Activated CD8-positive, alpha-beta memory T cell treated with anti-CD3 and anti-CD28 coated beads for 24 hours (primary cell): ENCODE measurements at places on chromosomes 6 and 20.

DNA sequence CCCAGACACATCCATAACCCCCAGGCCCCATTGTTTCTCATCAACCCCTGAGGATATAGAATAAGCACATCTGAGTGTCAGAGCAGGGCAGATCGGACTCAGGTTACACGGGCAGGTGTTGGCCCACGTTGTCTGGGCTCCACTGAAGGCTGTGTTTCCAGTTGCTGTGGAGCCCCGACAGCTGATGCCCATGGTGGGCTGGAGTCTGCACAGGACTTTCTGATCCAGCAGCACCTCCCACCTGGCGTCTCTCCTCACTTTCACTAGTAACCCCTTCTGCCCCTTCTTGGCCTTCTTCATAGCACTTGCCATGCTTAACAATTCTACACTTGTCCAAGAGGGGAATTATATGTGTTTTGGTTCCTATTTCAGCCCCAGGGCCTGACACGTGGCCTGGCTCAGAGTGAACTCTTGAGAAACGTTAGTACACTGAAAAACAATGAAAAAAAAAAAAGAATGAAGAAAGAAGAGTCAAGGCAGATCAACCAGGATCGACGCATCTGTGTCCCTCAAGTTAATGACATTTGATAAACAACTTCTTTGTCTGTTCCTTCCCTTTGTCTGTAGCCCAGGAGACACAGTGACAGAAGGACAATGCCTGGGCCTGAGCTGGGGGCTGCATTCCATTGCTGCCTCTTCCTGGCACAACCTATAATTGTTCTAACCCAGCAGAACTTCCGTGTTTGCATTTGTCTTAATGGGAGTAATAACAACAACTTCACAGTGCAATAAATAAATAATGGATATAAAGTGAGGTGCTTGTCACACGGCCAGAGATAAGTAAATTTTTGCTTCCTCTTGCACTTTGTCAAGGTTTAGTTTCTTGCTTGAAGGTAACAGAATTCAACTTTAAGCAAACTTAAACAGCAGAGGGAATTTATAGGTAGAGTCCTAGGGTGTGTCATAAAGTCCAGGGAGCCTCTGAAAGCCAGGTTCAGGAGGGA lies 224.2 kb upstream of the SSTR4 start:
- DNase-seq, result no peak

GRCh38 chr6:97563529-97563928 lies 280.5 kb upstream of the MMS22L start:
- DNase-seq, result no peak

GRCh38 chr6:131635384-131636340 lies 1.4 kb upstream of the ENPP3 start:
- no peak for DNase-seq

GRCh38 chr6:133921249-133921859 lies 31.7 kb upstream of the TBPL1 start:
- DNase-seq, result peak; percentile 80

DNA sequence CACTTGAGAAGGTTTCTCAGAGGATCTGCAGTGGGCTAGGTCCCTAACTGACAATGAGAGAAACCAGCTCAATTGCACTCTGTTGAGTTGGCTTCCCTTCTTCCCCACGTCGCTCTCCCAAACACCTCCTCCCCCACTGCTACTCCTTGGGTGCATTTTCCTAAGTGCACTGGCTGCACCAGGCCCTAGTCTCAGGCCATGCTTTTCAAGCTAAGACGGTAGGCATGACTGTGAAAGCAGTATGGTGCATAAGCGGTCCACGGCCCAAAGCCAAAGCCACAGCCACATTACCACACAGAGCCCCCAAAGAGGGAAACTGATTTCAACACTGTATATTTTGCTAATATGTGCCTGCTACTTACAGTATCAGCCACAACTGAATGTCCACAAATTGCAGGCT lies 62.1 kb upstream of the RBM24 start:
- DNase-seq, result no peak

DNA sequence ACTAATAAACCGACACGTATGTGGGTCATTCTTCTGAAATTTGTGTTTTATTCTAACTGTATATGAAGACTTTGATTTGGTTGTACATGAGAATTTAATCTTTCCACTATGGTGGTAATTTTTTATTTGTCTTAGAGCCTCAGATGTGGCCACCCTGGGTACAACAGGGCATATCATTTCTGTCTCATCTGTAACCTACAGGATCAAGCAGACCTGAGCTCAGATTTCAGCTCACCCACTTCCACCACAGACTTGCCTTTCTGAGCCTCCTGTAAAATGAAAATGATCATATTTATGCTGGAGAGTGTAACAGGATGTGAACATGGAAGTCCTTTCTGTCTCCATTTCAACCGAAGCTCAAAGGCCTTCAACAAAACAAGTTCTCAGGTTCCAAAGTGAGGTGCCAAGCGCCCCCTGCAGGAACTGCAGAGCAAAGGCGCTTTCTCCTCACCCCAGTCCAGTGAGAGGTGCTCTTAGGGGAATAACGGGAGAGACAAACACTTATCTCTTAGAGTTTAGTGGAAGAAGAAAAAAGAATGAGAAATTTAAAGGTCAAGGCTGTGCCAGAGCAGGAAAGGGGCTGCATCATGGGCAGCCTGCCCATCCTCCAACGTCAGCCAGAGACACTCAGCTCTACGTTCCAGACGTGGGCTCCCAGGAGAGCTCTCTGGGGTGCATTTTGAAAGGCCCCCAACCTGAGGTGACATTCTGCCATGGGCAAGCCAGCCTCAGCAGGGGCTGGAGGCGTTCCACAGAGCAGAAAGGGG lies 23.0 kb upstream of the CD24 start:
- peak; percentile 76 for DNase-seq

GRCh38 chr6:45668705-45669104 lies 291.0 kb upstream of the SUPT3H start:
- DNase-seq, result peak; percentile 43

- DNase-seq, result peak; percentile 91
Observed at GRCh38 chr6:32970413-32971241, 2.2 kb downstream of the BRD2 start.

GRCh38 chr20:63469713-63470101 lies 2.7 kb downstream of the KCNQ2 start:
- no peak for DNase-seq

DNA sequence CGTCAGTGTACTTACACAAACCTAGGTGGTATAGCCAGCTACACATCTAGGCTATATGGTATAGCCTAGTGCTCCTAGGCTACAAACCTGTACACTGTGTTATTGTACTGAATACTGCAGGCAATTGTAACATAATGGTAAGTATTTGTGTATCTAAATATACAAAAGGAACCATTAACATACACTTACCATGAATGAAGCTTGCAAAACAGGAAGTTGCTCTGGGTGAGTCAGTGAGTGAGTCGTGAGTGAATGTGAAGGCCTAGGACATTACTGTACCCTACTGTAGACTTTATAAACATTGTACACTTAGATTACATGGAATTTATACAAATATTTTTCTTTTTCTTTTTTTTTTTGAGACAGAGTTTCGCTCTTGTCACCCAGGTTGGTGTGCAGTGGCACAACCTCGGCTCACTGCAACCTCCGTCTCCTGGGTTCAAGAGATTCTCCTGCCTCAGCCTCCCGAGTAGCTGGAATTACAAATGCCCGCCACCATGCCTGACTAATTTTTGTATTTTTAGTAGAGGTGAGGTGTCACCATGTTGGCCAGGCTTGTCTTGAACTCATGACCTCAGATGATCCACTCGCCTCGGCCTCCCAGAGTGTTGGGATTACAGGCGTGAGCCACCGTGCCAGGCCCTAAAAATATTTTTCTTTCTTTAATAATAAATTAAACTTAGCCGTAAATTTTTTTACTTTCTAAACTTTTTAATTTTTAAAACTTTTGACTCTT lies 15.4 kb upstream of the KIAA1755 start:
- DNase-seq, result no peak

DNA sequence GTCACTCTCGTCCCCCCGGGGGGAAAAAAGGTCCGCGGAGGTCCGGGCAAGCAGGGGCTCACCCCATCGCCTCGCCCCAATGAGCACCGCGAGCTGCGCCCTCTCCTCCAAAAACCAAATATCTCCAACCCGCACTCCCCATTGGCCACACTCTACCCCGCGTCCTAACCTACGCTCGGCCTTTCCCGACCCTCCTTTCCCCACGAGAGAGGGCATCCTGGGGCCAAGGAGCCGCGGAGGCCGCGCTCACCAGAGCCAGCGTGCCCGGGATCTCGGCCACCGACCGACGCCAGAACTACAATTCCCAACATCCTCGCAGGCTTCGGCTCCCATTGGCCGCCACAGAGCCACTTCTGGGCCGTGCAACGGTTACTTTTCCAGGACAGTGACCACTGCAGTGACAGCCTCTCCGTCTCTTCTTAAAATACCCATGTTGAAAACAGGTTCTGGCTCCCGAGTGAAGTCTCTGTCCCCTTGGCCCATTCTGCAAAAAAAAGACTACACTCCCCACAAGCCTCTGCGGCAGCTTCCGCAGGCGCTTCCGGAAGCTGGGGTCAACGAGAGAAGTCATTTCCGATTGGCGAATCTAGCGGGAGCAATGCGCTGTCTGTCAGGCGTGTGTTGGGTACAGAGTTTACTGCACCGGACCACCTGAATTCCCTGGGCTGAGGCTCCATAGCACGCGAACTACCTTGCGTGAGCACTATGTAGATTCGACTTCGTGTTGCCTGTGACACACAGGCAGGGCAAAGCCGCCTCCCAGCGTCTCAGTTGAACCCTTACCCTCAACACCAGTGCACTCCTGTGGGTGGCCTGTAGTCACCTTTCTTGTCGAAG lies at the start of gene ZNF343:
Gene ZNF343, minus strand, starts transcription at position 285 of the 837 bp plus-strand sequence. CDS start 15,020 bp downstream, outside the sequence.
- DNase-seq, result peak; percentile 93

GRCh38 chr6:90028066-90028778 lies 134.0 kb downstream of the GJA10 start:
- DNase-seq, result no peak

GRCh38 chr20:658731-659291 lies 5.8 kb upstream of the SRXN1 start:
- no peak for DNase-seq

- DNase-seq, result no peak
Observed at GRCh38 chr6:157292202-157292601, 31.1 kb downstream of the TMEM242 start.

GRCh38 chr6:149368065-149368464 lies 32.0 kb upstream of the SUMO4 start:
- DNase-seq, result no peak

DNA sequence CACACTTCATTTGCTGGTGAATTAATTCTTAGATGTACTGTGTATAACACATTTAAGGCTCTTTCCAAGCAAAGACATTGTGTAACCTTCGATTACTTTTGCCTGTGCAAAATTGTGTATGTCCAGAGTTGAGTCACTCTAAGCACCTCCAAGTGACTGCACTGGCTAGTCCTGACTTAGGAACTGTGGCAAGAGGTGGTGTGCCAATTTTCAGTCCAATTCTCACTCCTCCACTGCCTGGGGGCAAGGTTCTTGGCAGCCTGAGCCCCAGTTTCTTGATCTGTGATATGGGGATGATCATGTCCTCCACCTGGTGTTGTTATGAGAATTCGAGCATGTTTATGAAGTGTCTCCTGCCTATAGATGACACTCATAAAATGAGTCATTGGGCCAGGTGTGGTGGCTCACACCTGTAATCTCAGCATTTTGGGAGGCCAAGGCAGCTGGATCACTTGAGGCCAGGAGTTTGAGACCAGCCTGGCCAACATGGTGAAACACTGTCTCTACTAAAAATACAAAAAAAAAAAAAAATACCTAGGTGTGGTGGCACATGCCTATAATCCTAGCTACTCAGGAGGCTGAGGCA lies 105.3 kb upstream of the CDYL start:
- DNase-seq, result no peak

- peak; percentile 72 for DNase-seq
Observed at GRCh38 chr6:41428996-41429421, 93.6 kb downstream of the NCR2 start.

DNA sequence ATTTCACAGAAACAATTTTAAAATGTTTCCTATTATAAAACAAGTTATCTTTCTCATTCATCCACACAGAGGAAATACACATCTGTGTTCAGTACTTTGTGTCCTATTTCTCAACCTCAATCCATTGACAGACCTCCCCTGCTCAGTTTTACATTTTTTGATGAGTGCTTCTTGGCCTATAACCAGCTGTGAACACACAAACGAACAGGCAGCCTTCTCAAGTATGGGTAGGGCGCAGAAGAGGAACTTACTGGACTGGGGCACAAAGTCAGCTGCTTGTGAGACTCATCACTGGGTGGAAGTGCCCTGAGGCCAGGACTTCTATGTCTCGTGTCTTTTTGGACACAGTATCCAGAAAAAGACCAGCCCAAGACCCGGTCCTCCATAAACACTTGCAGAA lies 2.8 kb downstream of the RPS6KA2 start:
- DNase-seq, result peak; percentile 35

GRCh38 chr6:158667360-158667981 lies 17.6 kb downstream of the SYTL3 start:
- peak; percentile 17 for DNase-seq

- DNase-seq, result no peak
Observed at GRCh38 chr6:36984581-36985416, 1.2 kb downstream of the MTCH1 start.

DNA sequence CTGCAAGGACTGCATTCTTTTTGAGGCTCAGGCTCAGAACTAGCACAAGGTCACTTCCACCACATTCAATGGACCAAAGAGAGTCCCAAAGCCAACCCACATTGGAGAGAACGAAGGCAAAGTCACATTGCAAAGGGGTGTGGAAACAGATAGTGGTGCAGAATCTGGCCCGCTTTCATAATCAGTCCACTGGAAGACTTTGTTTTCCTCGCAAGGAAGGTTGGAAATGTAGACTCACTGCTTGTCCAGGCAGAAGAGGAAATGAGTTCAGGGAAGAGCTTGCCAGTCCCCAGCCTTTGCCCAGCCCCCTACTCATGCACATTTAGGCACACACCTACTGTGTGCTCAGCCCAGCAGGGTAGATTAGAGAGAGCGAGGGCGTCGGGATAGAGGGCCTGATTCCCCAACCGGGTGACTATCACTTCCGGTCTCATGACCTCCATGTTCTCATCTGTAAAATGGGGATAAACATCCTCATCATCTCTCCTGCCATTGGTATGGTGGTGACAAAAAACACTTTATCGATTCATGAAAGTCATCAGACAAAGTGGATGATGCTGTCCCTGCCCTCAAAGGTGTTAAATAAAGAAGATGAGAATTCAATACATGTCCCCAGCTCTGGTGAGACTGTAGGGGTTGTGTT lies 24.3 kb upstream of the CCN5 start:
- DNase-seq, result no peak

DNA sequence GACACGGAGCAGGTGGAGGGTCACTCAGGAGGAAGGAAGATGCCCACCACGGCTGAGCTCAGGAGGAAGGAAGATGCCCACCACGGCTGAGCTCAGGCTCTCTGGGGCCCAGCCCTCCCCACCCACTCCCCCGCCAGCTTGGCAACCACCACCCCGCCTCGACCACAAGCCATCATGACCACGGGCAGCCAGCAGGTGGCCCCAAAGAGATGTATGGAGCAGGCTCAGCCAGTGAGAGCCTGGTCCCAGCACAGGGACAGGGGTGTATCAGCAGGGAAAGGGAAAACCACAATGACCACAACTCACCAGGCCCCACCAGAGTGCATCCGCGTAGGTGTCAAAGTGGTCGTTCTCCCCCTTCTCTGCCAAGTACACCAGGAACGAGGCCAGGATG lies 30.4 kb downstream of the KCNQ2 start:
- DNase-seq, result peak; percentile 81
